ENCODE measurements at places on chromosomes 1 and 21.
A peak's percentile ranks its signal among the peaks of the same experiment; 100 is the strongest.

DNA sequence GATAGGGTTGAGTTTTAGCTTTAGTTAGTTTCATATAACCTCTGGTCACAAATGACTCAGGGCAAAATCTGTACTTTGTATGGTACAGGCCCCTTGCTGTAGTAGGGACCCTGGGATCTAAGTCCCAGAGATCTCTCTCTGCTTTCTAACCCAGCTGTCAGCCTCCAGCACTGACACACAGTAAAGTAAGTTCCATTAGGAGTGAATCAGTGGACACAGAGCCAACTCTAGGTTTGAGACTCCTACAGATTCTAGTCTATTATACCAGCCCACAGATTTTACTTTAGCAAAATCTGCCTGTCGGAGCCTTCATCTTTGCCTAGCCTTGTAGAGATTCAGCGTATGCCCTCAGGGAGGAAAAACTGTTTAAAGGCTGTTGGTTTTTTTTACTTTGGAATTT, 52.5 kb downstream of the ANGPTL1 start:
- no peak for DNase-seq

DNA sequence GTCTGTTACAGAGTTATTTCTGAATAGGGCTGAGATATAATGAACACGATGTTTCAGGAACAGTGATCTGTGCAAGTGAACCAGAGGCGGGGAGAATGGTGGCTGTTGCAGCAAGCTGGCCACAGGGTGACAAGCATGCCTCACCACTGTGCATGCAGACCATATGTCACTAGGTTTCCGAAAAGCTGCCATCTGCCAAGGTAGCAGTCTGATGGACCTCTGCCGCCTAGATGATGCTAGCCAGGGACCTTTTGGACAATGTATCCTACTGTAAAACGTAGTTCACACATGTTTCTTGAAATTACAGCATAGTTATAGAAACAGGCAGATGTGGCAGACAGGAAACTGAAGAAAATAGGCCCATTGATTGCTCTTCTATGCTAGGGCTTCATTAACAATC, 204.2 kb upstream of the RRP15 start:
- DNase-seq: no peak

GRCh38 chr1:116971258-116971860, 30.2 kb upstream of the CD101 start:
- peak; percentile 33 for DNase-seq

DNA sequence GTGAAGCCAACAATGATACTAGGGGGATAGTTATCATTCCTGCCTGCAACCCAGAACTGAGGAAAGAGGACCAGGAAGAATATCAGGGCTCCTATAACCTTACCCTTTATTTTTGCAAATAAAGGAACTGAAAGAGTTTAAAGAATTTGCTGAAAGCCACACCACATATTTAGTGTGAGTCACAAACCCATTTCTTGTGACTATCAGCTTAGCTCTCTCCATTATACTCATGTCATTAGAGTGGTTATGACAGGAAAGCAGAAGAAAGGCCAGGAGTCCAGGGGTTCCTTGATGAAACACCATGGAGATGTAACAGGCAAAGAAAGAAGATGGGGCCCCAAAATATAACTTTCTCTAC, 141.1 kb upstream of the SAMSN1 start:
- no peak for DNase-seq

- DNase-seq: no peak
Measured at GRCh38 chr1:115293899-115294298, 44.1 kb downstream of the NGF start.

DNA sequence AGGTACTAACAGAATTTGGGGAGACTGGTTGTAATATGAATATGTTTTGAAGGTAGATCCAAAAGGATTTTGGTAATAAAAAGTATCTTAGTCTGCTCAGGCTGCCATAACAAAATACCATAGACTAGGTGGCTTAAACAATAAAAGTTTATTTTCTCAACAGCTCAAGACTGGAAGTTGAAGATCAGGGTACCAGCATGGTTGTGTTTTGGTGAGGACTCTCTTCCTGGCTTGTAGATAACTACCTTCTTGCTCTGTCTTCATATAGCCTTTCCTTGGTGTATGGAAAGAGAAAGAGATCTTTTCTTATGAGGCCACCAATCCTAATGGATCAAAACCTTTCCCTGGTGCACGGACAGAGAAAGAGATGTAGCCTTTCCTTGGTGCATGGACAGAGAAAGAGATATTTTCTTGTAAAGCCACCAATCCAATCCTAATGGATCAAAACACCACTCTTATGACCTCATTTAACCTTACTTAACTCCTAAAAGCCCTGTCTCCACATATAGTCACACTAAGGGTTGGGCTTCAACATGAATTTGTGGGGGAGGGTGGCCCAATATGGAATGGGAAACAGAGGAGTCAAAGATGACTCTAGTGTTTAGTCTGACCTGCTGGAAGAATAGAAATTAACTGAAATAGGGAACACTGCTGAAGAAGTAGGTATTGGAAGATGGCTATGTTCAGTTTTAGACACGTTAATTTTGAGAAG, 5.4 kb upstream of the TSNAX start:
- DNase-seq: no peak

DNA sequence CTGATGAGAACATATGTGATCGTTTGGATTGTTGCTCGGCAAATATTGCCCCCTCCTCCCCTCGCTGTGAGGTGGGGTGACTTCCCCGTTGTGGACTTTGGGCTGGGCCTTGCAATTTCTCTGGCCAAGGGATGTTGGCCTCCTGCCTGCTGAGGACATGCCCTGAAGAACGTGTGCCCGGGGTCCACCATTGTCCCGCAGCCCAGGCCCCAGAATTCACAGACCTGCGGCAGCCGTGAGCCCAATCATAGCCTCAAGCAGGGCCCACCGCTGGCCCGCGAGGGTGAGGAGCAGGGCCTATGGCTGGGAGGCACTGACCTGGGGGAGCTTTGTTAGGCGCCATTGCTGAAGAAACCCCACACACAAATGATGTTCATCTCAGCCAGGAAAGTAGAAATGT, 58.3 kb upstream of the ACTRT2 start:
- no peak for DNase-seq

GRCh38 chr1:119341372-119341947, 27.1 kb upstream of the HAO2 start:
- DNase-seq: no peak

DNA sequence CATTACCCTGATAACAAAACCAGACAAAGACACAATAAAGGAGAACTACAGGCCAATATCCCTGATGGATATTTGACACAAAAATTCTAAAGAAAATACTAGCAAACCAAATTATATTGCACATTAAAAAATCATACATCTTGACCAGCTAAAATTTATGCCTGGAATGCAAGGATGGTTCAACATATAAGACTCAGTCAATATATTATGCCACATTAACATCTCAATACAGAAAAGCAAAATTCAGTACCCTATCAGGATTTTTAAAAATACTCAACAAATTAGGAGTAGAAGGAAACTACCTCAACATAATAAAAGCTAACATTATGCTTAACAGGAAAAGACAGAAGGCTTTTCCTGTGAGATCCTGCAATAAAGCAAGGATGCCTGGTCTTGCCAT, 177.1 kb downstream of the MAGI3 start:
- DNase-seq: no peak

GRCh38 chr1:246587032-246587431, 20.8 kb downstream of the CNST start:
- no peak for DNase-seq

- DNase-seq: no peak
Measured at GRCh38 chr1:112841825-112842224, 114.2 kb downstream of the SLC16A1 start.

DNA sequence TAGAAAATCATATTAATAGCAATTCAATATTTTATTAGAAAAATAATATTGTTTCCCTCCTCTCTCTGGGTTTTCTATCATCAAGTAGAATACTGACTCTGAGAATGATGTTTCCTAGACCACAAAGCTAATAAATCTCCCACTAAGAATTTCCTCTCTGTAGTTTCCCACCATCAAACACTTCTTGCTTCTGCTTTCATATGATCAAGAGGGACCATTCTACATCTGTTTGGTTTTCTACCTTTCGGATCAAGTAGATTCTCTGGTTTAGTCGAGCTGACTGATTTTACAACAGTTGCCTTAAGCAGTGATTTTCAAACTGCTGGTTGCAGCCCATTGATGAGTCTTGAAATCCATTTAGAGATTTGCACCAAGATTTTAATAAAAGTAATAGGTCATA, 240.2 kb upstream of the PTBP2 start:
- no peak for DNase-seq

All from retinal pigment epithelial cell (primary cell).